ENCODE measurements at places on chromosomes 6 and 20. TPM values are rescaled to one million over a fixed set of nuclear protein-coding genes. Genes with fewer than 3 reads are reported as not detected.

DNA sequence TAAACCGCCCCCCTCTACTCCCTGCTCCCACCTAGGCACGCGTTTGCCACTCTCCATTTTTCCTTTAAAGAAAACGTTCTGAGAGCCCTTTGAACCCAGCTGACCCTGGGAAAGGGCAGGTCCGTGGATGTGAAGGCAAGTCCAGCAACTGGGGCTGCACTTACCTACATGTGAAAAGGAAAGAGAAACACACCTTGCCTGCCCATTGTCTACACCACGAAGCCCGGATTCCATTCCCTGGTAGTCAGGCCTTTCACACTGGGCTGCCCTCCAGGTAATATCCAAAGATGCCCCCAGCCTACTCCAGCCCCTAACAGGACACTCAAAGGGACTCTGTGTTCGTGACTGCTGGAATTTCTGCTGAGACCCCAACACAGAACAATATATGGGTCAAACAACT is 94.4 kb downstream of the CD83 start:
- no peak for DNase-seq

DNA sequence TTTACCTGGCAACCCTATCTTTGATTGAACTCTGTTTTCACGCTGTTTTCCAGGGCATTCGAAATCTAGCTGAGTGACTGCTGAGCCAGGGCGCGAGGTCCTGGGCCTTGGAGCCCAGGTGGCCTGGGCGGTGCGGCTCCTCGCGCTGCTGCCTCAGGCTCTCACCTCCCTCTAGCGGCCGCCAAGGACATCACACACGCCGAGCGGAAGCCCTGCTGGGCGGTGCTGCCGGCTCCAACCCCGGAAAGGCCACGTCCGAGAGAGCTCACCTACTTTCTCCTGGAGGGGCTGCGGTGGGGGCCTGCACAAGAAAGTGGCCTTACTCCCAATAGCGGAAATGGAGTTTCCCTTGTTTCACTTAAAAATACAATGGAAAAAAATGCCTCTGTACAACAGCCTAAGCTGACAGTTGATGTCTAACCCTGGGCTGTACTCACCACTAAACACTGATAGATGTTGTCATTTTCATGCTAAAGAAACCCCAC is 77.7 kb downstream of the ELOVL4 start:
- peak; percentile 81 for DNase-seq

GRCh38 chr6:161003336-161003735 is 11.8 kb downstream of the MAP3K4 start:
- DNase-seq: no peak

DNA sequence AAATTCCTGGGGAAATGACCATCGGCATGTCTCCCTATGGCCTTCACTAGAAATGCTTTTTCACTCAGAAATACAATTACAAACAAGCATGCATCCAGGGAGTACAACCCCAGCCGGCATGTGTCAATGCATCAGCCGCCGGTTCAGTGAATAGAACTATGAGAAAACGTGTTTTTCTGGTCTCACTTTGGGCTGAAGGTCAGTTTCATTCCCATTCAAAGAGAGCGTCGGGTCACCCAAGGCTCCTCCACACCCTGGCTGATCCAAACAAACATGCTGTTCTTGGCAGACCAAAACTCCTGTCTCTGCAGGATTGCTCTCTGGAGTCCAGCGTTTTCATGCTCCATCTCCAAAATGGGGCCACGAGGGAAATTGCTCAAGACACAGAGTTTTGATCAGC is 35.5 kb upstream of the NXT1 start:
- no peak for DNase-seq

DNA sequence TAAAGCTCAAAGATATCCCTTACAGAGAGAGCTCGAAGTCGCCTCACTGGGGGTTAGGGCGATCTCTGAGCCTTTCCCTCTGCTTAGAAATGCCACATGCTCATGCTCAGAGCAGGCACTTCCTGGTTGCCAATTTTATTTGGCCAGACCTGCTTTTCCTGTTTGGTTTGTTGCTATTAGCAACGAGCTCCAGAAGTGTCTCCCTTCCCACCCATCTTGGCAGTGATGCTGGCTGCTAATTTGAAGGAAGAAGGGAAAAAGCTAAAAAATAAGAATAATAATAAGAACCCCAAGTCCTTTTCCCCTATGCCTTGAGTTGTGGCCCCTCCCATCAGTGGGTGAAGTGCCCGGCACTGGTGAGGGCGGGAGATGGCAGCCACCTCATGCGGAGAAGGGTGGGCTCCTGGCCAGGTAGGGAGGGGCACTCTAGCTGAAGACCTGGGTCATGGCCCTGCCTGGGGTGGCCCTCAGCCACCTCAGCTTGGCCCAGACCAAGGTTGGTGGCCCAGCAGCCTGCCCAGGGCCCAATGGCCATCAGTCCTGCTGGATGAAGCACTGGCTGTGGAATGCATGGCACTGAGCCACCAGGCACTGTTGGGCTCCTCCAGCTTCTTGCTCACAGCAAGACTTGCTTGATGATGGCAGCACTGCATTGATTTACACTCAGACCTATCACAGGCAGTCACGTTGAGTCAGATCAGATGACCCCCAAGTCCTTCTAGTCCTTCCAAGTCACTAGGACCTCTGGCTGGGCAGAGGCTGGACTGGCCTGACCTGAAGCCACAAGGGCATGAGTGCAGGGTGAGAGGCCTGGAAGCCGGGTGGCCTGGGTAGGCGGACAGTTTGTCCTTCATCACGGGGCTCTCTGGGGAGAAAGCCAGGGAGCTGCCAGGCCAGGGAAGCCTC is 79.0 kb downstream of the SYNJ2 start:
- no peak for DNase-seq

The HTR1E gene
- total RNA-seq: not detected

- DNase-seq: no peak
These were observed 7.6 kb downstream of the MAPK14 start for GRCh38 chr6:36035225-36035624.

- DNase-seq: no peak
These were observed 1.7 kb downstream of the AFDN start for GRCh38 chr6:167828325-167828956.

Measured in neural crest cell (in vitro differentiated cells).